ENCODE measurements at places on chromosomes 2 and 18.
A peak's percentile ranks its signal among the peaks of the same experiment; 100 is the strongest.

DNA sequence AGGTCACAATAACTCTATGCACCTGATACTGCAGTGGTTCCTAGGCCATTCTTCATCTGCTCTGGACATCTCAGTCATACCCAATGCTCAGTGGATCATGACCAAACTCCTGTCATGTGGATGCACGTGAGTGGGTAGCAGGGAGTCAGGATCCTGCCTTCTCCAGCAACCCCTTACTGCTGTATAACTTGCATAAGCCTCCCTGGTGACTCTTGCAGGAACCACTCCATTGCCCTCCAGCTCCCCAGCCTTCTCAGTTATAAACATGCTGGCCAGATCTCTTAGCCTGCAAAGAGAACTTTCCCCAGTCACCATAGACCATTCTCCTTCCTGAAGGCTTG is 98.6 kb upstream of the ZNF397 start:
- no peak for DNase-seq

DNA sequence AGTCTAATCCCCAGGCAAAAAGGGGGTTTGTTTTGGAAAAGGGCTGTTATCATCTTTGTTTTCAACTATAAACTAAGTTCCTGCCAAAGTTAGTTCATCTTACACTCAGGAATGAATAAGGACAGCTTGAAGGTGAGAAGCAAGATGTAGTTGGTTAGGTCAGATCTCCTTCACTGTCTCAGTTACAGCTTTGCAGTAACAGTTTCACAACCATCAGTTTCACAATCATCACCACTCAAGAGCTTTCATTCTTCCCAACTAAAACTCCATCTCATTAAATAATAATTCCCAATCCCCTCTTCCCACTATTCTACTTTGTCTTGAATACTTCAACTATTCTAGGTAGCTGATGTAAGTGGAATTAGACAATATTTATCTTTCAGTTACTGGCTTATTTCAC is 200.9 kb downstream of the NYAP2 start:
- DNase-seq = no peak

DNA sequence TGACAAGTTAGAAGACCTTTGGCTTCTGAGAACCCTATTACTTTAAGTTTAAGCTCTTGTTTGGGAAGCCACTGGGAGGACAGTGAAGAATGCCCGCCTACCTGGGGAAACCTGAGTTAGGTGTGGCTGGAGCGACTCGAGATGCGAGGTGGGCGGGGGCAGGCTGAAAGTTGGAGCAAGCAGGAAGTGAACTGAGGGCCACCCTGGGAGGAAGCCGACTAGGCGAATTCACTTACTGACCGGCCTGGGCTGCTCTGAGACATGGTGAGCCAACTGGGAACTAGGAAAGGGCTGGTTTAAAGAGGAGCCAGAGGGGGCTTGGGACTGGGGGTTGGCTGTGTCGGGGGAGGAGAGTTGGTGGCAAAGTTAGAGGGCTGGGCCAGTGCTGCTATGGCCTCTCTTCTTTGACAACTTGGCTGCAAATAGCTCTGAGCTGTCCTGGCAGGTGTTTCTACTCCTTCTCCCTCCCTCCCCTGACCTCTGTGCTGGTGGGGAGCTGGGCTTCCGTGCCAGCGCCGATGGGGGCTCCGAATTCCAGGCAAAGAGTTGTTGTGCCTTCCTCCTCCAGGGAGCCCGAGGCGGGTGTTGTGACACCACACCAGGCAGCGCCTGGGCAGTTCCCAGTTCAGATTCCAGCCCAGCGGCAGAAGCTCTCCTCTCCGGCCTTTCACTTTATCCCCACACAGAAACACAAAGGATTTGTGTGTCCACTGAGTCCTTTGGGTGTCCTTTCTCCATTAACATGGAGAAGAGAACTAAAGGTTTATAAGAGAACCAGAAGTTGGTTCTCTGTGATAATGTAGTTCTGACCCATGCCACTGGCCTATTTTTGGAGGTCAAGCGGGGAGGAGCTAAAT is at the start of gene VAMP8:
Gene VAMP8, plus strand, starts transcription at position 201 of the 857 bp plus-strand sequence. Its CDS starts 61 bp downstream, at position 262.
- DNase-seq = peak; percentile 46

DNA sequence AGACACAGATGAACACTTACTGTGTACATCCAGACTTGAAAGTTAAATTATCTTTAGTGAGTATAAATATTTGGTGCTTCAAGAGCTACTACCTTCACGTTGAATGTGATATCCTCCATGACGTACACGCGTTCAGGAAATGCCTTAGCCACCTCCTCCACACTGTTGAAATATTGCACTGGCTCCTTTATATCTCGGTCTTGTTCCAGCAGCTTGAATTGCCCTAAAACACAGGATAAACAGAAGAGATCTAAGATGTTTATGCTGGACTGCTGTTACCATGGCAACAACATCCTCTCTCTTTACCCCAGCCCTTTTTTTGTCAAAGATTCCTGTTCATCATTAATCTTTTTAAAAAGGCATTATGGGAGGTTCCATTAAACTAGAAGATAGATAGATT is 120.3 kb downstream of the MEP1B start:
- no peak for DNase-seq

GRCh38 chr2:127661949-127662510 is 13.3 kb downstream of the LIMS2 start:
- DNase-seq = no peak

DNA sequence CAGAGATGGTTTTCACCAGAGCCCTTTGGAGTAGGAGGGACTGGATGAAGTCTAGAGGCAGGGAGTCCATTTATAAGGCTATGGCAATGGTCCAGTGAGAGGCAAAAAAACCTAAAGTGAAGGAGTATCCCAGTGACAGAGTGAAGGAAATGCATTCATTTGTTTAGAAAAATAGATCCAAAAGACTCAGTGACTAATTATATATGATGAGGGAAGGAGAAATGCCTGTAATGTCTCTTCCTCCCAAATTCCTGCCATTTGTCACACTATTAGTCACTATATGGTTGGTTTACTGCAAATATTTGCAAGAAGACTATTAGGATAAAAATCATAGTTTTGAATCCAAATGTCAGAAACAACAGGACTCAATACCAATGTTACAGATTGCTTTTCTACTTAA is 104.2 kb downstream of the ZNF521 start:
- DNase-seq = no peak

DNA sequence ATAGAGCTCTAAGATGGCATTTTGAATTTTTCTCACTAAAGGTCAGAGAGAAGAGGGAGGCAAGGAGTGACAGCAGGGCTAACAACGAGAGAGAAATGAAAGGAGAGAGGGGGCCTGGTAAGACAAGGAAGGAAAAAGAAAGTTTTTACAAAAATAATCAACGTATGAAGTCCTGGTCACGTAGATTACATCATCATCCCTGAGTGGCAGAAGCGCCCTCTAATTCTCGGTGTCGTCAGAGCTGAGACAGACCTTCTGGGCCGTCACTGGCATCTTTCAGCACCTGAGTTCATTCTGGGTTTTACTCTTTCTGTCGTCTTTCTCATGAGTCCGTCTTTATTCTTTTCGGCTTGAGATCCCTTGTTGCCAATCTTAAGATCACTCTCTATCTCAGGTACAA is 329.8 kb downstream of the ALK start:
- DNase-seq = no peak

GRCh38 chr18:39622431-39622830 is 2056.8 kb upstream of the CELF4 start:
- DNase-seq = no peak

- no peak for DNase-seq
Observed at GRCh38 chr2:27070653-27071276, 689 bp downstream of the OST4 start.

DNA sequence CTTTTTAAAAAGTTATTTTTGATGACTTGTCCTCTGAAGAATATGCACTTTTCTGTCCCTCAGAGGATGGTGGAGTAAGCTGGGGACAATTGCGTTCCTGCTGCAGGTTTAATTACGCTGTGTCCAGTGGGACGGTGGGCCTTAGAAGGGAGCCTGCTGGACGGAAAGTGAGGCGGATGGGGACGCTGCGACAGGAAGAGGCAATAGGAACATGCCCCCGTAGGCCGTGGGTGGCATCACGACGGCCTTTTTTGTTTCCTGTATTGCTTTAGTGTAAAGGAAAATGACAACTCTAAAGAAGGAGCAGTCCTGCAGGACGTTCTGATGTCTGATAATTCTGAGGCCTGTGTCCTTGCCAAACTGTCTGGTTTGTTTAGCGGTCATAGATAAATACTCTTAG is 121.6 kb downstream of the NFATC1 start:
- DNase-seq = no peak

GRCh38 chr2:3365219-3365618 is 12.4 kb downstream of the EIPR1 start:
- no peak for DNase-seq

- no peak for DNase-seq
Observed at GRCh38 chr18:41932899-41933298, 22.1 kb upstream of the PIK3C3 start.

- DNase-seq = no peak
Observed at GRCh38 chr2:239814116-239814860, 210.9 kb downstream of the NDUFA10 start.

DNA sequence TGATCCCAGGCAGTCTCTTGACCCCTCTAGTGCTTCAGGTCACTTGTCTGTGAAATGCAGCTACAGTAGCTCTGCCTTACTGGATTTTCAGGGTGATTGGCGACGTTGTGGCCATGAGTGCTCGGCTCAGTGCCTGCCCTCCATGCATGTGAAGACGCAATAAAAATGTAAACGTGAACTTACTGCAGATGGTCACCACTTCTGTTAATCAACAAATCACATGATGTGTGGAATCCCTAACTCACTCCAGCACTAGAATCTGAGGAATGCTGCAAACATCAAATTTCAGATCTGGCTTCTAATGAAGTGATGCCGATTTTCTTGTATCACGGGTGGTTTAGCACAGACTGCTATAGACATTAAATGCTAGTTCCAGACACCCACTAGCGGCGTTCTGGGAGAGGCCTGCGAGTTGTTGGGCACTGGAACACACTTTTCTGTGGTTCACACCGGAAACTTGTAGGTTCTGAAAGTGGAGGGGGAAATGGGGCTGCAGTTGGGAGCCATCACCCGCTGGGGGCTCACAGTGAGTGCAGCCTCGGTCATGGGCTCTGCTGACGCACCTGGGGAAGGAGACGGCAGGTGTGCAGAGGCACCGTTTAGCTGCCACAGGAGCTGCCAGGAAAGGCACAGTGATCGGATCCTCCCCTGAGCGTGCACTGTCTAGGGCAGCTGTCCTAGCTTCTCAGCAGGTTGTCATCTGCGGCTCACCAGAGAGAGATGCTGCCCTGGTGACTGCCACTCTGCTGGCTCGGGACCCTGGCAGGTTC is 6.5 kb downstream of the CNDP1 start:
- no peak for DNase-seq

DNA sequence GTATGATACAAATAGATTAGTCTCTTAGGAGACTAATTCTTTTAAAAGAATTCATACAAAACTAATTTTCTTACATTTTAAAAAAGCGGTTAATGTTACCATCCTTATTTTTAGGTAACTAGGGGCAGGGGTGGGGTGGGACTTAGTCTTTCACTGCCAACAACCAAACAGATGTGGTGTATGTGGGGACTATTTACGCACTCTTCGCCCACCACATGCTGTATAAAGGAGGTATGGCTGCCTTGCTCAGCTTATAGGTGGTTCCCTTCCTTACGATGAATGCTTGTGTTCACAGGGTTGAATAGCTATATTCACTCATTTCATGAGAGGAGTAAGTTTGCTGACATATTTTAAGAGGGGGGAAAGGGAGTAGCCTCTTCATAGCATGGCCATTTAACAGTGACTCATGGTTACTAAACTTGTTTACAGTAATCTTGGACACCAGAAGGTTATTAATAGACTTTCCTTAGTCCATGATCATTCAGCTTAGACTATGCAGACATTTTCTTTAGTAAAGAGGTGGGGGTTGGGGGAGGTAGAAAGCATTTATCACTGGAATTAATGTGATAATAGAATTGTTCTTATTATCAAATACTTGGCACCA is 61.8 kb downstream of the CAB39 start:
- DNase-seq = no peak

DNA sequence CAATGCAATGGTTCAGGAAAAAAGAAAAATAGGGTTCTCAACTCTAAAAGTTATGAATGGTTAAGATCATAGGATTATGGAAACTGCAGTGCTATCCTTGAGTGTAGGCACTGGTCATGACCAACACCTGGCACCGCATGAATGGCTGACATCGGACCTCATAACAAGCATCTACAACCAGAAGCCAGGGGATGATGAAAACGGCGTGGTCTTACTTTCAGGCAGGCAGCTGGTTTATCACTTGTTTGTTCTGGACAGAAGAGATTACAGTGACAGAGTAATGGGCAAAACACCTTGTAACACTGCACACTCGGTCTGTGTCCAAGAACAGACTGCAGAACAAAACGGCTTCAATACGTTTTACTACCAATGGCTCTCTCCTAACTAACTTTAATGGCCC is 132.8 kb downstream of the STK39 start:
- DNase-seq = no peak

- no peak for DNase-seq
Observed at GRCh38 chr2:149877913-149878312, 290.3 kb upstream of the MMADHC start.

DNA sequence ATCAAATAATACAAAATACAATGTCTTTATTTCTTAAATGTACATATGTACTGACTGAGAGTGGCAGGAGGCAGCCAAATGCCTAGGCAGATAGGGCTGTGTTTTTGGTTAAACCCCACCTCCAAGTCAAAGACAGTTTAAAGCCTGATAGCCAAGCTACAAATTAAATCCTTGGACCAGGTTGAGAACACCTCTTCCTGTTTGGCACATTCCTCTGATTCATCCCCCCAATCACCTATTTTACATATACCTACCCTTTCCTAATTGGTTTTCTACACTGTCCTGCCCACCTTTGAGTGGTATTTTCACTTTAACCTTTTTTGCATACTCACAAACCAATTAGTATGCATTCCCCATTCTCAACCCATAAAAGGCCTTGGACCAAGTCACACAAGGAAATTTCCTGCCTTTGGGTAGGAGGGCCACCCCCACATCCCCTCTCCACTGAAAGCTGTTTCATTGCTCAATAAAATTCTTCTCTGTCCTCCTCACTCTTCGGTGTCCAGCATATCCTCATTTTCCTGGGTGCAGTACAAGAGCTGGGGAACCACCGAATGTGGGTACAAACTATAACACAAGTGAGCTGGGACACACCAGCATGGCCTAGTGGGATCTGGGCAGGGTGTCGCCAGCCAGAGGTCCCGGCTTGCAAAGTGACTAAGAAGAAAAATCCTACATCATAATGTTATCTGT is 149.1 kb downstream of the UBE2E3 start:
- DNase-seq = no peak

DNA sequence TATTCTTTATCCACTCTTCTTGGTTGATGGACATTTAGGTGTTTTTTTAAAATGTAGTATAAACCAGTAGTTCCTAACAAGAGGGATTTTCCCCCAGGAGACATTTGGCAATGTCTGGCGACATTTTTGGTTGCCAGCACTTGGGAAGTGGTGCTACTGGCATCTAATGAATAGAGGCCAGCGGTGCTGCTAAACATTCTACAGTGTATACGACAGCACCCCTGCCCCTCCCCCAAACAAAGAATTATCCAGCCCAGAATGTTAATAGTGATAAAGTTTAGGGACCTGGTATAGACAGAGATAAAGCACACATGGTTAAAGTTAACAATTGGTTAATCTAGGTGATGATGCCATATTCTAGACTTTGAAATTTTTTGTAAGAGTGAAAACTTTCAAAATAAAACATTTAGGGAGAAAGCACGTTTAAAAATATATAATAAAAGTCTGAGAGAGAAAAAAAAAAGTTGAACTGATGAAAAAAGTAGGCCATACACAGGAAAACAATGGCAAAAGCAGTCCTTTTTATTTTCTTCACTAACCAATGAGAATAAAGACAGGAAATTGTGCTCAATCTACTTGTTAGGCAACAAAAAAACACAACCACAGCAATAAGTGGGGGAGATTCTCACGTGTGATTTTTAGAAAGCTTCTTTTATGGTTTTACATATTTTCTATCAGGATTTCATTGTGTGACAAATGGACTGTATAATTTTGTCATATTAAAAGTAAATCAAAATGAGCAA is 14.8 kb downstream of the FBXO48 start:
- no peak for DNase-seq
